ENCODE measurements at places on chromosomes 12 and 14.

- H3K4me3 ChIP-seq: no peak overlapping the region
- H3K27ac ChIP-seq: no peak overlapping the region
- DNase-seq: no peak
- peaks cover 6% of the 10 kb centered on the region for H3K4me1 ChIP-seq
These were observed 156.5 kb downstream of the PRKCH start for GRCh38 chr14:61477712-61478462.

- H3K27ac ChIP-seq: no peak overlapping the region
- no peaks in the 10 kb centered on the region for H3K36me3 ChIP-seq
- DNase-seq: no peak
- H3K4me3 ChIP-seq: peak overlapping the region; percentile 5
These were observed 1.9 kb downstream of the TMEM119 start for GRCh38 chr12:108595711-108596647.

DNA sequence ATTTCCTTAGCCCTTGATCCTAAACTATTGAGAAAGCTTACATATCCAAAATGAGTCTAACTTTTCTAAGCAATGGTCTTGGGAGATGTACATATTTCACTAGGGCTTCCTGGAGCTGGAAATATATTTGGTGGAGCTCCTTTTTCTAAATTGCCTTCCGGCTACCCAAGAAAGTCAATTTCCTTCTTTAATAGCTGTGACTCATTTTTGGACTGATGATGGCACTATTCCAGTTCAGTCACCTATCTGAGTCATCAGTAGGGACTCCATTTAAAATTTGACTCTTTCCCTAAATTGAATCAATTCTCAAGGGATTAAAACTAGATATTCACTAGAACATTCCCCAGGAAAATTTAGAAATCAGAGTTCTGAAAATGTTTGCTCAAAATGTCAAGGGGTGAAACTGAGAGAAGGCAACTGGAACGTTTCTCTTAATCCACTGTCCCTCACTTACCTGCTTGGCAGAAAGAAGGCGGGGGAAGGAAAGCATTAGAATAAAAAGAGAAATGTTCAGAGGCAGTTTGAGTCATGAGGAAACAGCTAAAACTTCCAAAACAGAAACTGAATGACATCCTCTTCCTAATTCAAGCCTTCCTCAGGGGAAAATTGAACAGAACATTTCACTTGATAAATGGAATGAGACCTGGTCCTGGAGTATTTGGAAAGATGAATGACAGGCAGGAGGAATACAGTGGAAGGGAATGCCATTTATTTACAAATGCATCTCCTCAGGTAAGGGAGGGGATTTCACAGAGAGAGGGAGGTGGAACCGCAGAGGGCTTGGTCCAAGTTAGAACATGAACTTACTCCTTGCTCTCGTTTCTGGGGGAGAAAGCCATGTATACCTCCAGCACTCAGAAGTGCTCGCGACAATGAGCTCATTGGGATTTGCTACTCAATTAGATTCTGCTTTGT lies 91.2 kb downstream of the RGS6 start:
- no peak overlapping the region for H3K4me3 ChIP-seq
- H3K27ac ChIP-seq: no peak overlapping the region
- no peak for DNase-seq
- H3K36me3 ChIP-seq: no peaks in the 10 kb centered on the region
- no peaks in the 10 kb centered on the region for H3K4me1 ChIP-seq

DNA sequence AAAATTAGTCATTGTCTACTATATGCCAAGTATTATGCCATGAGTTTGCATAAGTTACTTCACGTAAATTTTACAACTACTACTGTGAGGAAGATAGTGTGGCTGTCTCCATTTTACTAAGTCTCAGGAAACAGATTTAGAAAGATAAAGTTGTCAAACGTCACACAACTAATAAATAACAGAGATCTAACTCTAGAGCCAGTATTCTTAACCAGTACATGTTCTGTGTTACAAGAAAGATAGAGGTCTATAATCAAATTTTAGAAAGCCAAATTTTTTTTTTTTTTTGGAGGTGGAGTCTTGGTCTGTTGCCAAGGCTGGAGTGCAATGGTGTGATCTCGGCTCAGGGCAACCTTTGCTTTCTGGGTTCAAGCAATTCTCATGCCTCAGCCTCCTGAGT lies 14.2 kb downstream of the CLEC4C start:
- DNase-seq: no peak
- no peak overlapping the region for H3K27ac ChIP-seq
- no peak overlapping the region for H3K4me3 ChIP-seq
- peaks cover 6% of the 10 kb centered on the region for H3K4me1 ChIP-seq
- no peaks in the 10 kb centered on the region for H3K36me3 ChIP-seq

DNA sequence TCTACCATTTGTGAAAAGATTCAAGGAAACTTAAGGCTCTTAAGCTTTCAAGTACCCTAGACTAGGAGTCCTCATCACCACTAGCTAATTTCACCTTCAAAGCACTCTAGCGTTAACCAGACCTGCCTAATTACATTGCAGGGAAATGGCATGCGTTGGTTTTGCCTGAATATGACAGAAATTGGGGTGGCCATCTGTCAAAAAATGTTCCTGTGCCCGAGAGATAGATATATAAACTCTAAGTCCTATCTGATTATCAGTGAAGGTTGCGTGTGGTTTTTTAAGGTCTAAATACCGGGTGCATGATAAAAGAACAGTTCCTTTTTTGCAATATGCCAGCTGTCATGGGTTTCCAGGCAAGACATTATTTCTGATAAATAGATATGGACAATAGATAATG lies 48.3 kb downstream of the SPRING1 start:
- DNase-seq: no peak
- H3K36me3 ChIP-seq: no peaks in the 10 kb centered on the region
- peaks cover 9% of the 10 kb centered on the region for H3K27me3 ChIP-seq
- H3K4me3 ChIP-seq: no peak overlapping the region
- peaks cover 21% of the 10 kb centered on the region for H3K4me1 ChIP-seq

DNA sequence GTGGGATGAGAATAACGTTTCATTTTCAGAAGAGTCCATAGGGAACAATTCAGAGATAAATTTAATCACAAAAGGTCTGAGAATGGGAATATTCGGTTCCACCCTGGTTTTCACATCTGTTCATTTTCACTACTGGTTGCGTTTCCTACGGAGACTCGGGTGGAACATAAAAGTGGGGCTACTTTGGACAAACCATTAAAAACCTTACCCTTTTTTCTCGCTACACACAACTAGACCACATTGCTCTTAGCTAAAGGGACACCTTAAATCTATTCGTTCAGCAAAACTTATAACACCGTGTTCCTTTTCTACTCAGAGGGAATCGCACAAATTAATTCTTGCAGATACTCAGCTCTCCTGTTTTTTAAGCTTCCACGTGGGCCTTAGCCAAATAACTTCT lies 1.0 kb upstream of the SUDS3 start:
- no peak for DNase-seq
- H3K27me3 ChIP-seq: peaks cover 5% of the 10 kb centered on the region
- peaks cover 8% of the 10 kb centered on the region for H3K36me3 ChIP-seq
- peak overlapping the region; percentile 83 for H3K27ac ChIP-seq
- H3K4me1 ChIP-seq: peaks cover 22% of the 10 kb centered on the region

DNA sequence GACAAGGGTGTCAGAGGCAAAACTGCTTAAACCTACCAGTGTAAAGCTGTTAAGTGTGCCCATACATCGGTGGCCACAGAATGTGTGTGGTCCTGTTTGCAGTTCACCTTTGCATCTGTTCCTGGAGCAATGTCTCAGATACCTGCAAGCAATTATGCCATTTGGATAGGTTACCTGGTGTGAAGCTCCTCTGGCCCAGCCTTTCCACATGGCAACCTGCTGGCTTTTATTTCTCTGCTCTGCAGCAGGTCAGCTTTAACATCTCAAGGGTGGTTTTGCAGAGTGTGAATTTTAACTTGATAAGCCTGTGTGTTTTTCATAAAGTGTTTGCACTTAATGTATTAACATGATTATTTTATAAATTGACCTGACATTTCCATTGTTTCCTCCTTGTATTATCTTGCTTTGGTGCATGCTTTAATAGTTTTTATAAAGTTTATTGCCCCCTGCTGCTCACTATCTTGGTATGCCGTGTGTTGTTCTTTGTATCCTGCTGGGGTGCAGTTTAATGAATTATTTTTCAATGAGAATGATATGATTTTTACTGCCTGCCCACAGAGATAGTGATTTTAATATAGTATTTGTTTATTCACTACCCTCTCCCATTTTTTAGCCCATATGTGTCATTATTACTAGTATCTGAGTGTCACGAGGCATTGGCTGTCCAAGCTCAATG lies 403.8 kb downstream of the NPAS3 start:
- H3K4me1 ChIP-seq: no peaks in the 10 kb centered on the region
- no peak overlapping the region for H3K27ac ChIP-seq
- H3K36me3 ChIP-seq: no peaks in the 10 kb centered on the region
- no peak for DNase-seq
- H3K4me3 ChIP-seq: no peak overlapping the region

DNA sequence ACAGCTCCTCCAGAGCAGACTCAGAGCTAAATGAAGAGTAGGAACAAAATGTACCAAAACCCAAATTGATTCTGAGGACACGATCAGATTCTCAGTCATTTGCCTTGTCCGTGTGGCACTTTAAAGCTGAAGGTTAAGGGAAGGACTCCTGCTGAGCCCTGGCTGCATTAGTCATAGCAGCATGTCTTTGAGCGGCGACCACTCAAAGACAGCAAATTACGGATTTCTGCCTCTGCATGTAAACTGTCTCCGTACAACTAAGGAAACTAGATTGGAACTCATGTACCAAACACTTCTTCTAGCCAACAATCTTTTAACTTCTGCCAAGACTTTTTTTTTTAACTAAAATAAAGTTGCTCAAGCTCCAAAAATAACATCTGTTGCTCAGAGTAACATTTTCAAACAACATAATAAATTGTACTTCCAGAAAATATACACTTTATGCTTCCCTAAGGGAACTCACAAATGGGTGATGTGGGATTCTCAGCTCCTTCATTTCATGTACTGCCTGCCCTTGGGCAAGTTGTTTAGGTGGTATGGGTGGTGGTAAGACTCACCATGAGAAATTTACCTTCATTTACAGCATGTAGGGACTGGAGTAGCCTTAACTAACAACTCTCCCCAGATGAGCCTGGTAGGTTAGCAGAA lies 56.1 kb downstream of the RERG start:
- no peak overlapping the region for H3K4me3 ChIP-seq
- no peak overlapping the region for H3K27ac ChIP-seq
- no peaks in the 10 kb centered on the region for H3K4me1 ChIP-seq
- H3K27me3 ChIP-seq: no peaks in the 10 kb centered on the region
- H3K36me3 ChIP-seq: no peaks in the 10 kb centered on the region
- DNase-seq: no peak

GRCh38 chr14:34113005-34113511 lies 162.2 kb upstream of the EGLN3 start:
- no peak overlapping the region for H3K27ac ChIP-seq
- no peaks in the 10 kb centered on the region for H3K4me1 ChIP-seq
- H3K27me3 ChIP-seq: no peaks in the 10 kb centered on the region
- DNase-seq: no peak
- no peaks in the 10 kb centered on the region for H3K36me3 ChIP-seq

DNA sequence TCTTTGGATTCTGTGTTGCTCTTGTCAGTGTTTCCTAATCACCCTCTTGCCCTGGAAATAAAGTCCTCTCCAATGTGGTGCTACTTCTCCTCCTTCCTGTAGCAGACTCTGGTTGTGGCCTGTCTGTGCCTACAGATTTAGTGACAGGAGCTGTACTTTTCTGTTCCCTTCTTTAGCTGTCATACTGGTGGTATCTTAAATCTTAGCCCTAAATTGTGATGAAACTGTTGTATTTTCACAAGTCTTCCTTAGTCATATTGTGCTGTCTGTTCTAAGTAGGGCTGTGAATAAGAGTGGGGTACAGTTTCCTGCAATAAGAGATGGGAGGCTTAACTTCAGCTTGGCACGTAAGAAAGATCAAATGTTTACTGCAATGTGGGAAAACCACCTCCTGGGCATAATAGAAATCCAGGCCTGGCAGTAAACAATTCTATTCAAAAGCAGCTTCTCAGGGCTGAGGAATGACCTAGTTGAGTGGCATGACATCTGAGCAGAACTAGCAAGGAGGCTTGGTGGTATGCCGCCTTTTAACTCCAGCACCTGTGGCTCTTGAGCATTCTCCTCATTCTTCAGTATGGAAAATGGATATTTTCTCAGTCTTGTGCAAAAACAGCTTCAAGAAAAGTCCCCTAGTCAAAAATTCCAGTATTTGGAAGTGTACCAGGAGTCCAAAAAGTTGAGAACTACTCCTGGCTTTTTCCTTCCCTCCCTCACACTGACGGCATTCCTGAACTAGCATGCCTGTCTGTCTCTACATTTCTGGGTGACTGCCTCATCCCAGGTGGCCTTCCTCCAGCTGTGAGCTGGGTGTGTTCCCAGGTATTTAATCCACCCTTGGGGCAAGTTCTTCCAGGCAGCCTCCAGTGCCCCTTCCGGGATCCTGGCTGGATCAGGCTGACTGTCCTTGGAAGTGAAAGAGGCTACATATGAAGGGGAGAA lies 19.5 kb downstream of the ANO6 start:
- H3K4me1 ChIP-seq: peaks cover 4% of the 10 kb centered on the region
- H3K4me3 ChIP-seq: no peak overlapping the region
- no peaks in the 10 kb centered on the region for H3K36me3 ChIP-seq
- H3K27me3 ChIP-seq: no peaks in the 10 kb centered on the region
- H3K27ac ChIP-seq: peak overlapping the region; percentile 69

DNA sequence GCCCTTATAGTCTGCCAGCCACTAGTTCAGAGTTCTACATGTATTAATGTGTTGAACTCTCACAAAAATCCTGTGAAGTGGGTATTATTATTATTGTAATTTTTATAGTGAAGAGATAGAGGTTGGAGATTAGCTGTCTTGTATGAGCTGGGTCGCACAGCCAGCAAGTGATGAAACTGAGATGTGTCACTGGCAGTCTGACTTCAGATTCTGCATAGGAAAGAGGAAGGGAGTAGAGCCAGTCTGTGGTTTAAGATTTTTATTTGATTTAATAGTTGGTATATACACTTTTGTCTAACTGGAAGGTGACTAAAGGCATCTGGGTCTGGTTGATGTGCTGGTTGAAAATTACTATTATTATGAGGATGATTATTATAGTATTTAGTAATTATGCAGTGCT lies 5.8 kb upstream of the FRS2 start:
- DNase-seq: no peak
- H3K4me1 ChIP-seq: no peaks in the 10 kb centered on the region
- H3K36me3 ChIP-seq: no peaks in the 10 kb centered on the region
- no peaks in the 10 kb centered on the region for H3K27me3 ChIP-seq
- H3K27ac ChIP-seq: no peak overlapping the region

GRCh38 chr14:100325958-100326357 lies 2.8 kb downstream of the SLC25A47 start:
- H3K4me3 ChIP-seq: no peak overlapping the region
- no peak overlapping the region for H3K27ac ChIP-seq
- no peak for DNase-seq
- no peaks in the 10 kb centered on the region for H3K4me1 ChIP-seq

- DNase-seq: no peak
- H3K27me3 ChIP-seq: no peaks in the 10 kb centered on the region
- H3K36me3 ChIP-seq: peaks cover 45% of the 10 kb centered on the region
- H3K27ac ChIP-seq: no peak overlapping the region
- peaks cover 33% of the 10 kb centered on the region for H3K4me1 ChIP-seq
These were observed 2.1 kb downstream of the TINF2 start for GRCh38 chr14:24240110-24240918.

GRCh38 chr12:27333403-27334009 lies 870 bp downstream of the BMAL2 start:
- no peak overlapping the region for H3K27ac ChIP-seq
- peak; percentile 76 for DNase-seq
- H3K4me3 ChIP-seq: peak overlapping the region; percentile 60
- peaks cover 5% of the 10 kb centered on the region for H3K4me1 ChIP-seq

GRCh38 chr12:131521326-131521725 lies 189.6 kb upstream of the SFSWAP start:
- H3K36me3 ChIP-seq: no peaks in the 10 kb centered on the region
- no peak for DNase-seq
- H3K4me3 ChIP-seq: no peak overlapping the region

GRCh38 chr12:122183588-122183940 lies 641 bp downstream of the LRRC43 start:
- H3K4me3 ChIP-seq: peak overlapping the region; percentile 43
- peaks cover 3% of the 10 kb centered on the region for H3K27me3 ChIP-seq
- DNase-seq: no peak
- peaks cover 5% of the 10 kb centered on the region for H3K4me1 ChIP-seq
- peaks cover 6% of the 10 kb centered on the region for H3K36me3 ChIP-seq
